ENCODE measurements at places on chromosomes 1 and 21. TPM values are rescaled to one million over a fixed set of nuclear protein-coding genes. Genes with fewer than 3 reads are reported as not detected.

Gene CFAP45
- 0.29 TPM for total RNA-seq

Gene TP73
- total RNA-seq, result not detected

Gene TFF2
- not detected for total RNA-seq

Gene OR2M3
- total RNA-seq, result not detected

Gene PPFIA4
- 8.0 TPM for total RNA-seq

Gene LCE1F
- not detected for total RNA-seq

Gene DMRTA2
- total RNA-seq, result under 0.01 TPM

Gene LDLRAD1
- total RNA-seq, result not detected

Gene RNF2
- 20.3 TPM for total RNA-seq

Gene CLIC6
- total RNA-seq, result under 0.01 TPM

Gene CITED4
- 1.2 TPM for total RNA-seq

Gene HES2
- not detected for total RNA-seq

Gene CATSPER4
- not detected for total RNA-seq

Gene ANKRD65
- total RNA-seq, result 1.2 TPM

Gene S100A5
- not detected for total RNA-seq

Gene DHRS3
- total RNA-seq, result 172 TPM

Gene CELA2B
- total RNA-seq, result not detected

Gene AMY1A
- not detected for total RNA-seq

Gene OR10Z1
- total RNA-seq, result not detected

Gene GJA8
- not detected for total RNA-seq

Gene TBX19
- total RNA-seq, result 1.1 TPM

Gene MANEAL
- total RNA-seq, result 0.36 TPM

Gene ADCY10
- total RNA-seq, result 0.36 TPM

Gene MXRA8
- total RNA-seq, result 689 TPM

Gene C1orf53
- 6.5 TPM for total RNA-seq

Gene AHCTF1
- 32.6 TPM for total RNA-seq

Gene KCNJ15
- total RNA-seq, result 10.1 TPM

Gene RXRG
- not detected for total RNA-seq

Gene GLMP
- 137 TPM for total RNA-seq

Gene PRR9
- total RNA-seq, result not detected

Gene CTSS
- 10.9 TPM for total RNA-seq

Gene DISC1
- 10.3 TPM for total RNA-seq

Gene CYP4A11
- total RNA-seq, result not detected

Gene RYR2
- not detected for total RNA-seq

Gene PLA2G2A
- not detected for total RNA-seq

Gene RIPK4
- total RNA-seq, result 2.2 TPM

Gene FMO1
- total RNA-seq, result not detected

Gene RPTN
- total RNA-seq, result 0.36 TPM

Gene CAMK2N1
- 1.5 TPM for total RNA-seq

Gene ZNF683
- not detected for total RNA-seq

Gene BCAS2
- total RNA-seq, result 37.1 TPM

Gene KRTAP13-3
- not detected for total RNA-seq

Gene KCNA2
- total RNA-seq, result not detected

Gene MARK1
- 0.72 TPM for total RNA-seq

Measured in osteoblast (primary cell).